Stimulated activated CD4-positive, alpha-beta T cell treated with anti-CD3 and anti-CD28 coated beads, Interleukin-15, amount 100 ng/mL, for 1 hour (primary cell): ENCODE measurements at places on chromosomes 2 and 18.

DNA sequence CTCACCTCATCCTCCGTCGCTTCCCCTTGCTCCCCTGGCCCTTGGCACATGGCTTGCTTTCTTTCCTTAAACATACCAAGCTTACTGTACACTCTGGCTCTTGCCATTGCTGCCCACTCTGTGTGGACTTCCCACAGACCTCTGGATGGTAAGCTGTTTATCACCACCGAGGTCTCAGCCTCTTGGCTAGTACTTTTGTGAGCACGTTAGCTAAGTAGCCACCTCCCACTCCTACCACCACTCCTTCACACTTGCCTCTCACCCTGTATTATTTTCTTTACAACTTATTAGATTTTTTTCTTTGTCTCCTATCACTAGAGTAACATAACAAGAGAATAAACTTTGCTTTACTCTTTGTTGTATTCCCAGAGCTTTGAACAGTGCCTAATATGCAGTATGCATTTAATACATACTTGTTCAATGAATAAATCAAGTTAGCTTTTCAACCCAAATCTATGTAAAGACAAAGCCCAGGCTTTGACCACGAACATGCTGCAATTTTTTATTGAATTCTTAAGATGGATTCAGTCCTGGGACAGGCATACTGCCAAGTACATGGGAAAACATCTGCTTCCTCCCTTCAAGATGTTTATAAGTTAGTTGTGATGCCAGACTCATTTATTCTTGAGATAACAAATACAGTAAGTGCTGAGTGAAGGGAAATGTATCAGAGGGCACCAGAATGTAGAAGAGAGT, 25.0 kb upstream of the MSGN1 start:
- DNase-seq, result no peak

DNA sequence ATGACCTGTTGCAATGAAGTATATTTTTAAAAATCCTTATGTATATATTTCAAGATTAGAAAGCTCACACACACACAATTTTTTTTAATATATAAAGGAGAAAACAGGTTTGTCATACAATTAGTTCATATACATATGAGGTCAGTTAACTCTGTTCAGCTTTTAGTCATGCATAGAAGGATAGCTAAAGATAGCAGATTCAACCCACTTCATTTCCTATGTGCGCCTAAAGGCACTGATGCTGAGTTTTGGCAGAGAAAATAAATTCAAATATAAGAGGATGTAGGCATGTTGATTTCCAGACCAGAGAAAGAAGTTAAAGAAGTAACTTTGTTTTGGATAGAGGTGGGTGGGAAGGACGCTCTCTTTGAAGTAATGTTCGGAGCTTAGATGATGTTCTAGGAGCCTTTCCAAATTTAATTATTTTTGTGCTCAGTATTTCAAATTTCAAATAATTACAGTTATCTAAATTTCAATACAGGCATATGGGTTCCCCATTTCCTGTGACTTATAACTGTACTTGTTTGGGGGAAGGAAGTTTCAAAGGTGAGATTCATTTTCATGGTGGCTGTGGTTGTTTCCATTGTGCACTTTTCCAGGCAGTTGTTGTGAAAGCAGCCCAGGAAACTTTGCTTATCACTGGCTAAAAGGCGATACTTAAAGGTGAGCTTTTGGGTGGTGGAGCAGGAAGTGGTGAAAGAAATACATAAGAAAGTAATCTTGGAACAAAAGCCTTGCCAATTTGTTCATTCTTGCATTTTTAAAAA, 523.4 kb upstream of the FANCL start:
- DNase-seq, result no peak

- DNase-seq, result no peak
Measured at GRCh38 chr18:7755753-7756475, 188.8 kb downstream of the PTPRM start.

- no peak for DNase-seq
Measured at GRCh38 chr18:5543036-5543680, 639 bp downstream of the EPB41L3 start.

DNA sequence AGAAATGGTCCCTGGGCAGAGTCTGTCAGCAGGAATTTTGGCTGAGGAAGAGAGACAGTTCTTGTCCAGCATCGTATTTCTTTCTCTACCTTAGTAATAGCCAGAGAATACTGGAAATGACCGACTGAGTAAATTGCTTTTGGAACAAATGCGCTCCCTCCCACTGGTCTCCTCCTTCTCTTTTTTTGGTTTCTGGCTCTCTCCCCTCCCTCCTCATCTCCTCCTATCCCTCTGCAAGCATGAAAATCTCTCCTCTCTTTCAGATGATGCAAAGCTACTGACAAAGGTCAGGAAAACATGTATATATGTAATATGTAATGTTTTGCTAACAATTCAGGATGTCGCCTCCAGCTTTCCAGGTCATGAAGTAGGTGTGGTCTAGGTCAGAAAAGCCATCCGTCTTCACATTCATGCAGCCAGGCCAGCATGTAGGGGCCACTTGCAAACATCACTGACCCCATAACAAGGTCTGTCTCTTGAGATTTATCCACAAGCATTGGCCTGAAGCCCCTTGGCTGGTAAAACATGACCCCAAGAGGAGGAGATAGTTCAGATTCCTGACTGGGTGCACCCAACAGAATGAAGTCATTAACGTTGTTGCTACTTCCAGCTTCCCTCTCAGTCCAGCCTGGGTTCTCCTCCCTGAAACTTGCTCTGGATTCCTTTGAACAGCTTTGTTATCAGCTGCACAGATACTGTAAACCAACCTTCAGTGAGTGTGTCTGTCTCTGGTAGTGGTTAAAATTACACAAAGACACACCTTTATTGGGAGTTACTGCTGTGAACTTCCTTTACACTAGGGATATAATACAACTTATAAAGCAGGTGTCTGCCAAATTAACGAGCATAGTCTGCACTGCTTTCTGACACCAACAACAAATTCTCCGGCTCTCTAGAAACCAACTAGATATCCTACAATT, 864.4 kb upstream of the KLHL29 start:
- DNase-seq, result no peak

GRCh38 chr18:47254341-47254939, 3.0 kb upstream of the SKOR2 start:
- DNase-seq, result no peak

DNA sequence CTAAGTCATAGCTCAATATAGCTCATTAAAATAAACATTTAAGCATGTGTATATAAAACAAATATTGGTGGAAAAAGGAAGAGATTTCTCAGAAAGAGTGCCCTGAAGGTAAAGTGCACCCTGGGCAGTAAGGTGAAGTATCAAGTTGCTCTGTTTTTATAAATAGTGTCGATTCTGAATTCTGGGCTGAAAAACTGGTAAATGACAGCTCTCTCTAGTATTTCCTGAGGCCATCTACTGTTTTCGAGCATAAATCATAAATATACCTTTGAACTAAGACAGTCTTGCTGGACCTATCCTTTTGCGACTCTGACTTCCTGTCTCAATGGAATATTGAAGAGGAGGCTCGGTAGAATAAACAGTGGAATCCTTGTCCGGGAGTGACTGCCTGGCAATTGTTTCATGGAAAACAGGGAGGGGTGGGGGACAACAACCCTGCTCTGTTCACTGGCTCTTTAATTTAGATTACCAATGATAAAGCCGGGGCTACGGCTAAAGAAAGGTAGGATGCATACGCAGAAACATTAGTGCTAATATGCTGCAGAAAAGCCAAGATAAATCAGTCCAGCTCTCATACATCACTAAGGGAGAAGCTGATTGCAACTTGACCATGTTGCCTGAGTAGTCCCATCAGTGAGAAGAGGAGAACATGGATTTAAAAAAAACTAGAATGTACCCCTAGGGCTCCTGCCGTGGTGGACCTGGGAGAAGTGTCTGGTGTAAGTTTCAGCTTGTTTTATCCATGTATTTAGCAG, 124.1 kb downstream of the RAPGEF4 start:
- no peak for DNase-seq

- DNase-seq, result no peak
Measured at GRCh38 chr18:446941-447560, 53.5 kb downstream of the COLEC12 start.

DNA sequence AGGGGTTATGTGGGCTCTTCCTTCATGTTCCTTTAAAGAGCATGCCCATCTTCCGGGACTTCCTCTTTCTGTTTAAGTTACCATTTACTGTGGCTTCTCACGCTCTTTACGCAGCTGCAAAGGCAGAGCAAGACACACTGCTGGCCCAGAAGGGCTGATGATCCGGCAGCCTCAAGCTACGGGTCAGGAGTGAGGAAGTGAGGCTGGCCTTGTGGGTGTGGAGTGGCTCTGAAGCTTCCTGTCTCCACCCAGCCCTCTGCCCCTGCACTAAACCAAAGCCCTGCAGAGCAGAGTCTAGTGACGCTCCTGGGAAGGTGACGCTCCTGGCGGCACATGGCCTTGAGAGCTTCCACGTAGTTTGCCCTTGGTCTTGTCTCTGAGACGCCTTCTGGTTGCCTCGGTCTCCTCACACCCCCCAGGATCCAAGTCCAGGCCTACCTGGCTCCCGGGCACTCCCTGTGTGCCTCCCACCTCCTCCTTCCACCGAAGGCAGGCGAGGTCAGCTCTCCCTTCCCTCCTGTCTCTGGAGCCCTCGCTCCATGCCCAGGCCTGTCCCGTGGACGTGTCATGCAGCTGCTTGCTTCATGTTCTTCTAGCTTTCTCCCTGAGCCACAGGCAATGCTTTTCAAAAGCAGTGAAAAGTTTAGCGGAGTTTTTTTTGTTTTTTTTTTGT, 50.3 kb downstream of the ARL4C start:
- peak; percentile 64 for DNase-seq

GRCh38 chr2:12641441-12641840, 75.3 kb upstream of the TRIB2 start:
- DNase-seq, result no peak

- no peak for DNase-seq
Measured at GRCh38 chr18:31533236-31533635, 35.3 kb downstream of the DSG2 start.

GRCh38 chr2:226185616-226186211, 613.9 kb downstream of the IRS1 start:
- no peak for DNase-seq

DNA sequence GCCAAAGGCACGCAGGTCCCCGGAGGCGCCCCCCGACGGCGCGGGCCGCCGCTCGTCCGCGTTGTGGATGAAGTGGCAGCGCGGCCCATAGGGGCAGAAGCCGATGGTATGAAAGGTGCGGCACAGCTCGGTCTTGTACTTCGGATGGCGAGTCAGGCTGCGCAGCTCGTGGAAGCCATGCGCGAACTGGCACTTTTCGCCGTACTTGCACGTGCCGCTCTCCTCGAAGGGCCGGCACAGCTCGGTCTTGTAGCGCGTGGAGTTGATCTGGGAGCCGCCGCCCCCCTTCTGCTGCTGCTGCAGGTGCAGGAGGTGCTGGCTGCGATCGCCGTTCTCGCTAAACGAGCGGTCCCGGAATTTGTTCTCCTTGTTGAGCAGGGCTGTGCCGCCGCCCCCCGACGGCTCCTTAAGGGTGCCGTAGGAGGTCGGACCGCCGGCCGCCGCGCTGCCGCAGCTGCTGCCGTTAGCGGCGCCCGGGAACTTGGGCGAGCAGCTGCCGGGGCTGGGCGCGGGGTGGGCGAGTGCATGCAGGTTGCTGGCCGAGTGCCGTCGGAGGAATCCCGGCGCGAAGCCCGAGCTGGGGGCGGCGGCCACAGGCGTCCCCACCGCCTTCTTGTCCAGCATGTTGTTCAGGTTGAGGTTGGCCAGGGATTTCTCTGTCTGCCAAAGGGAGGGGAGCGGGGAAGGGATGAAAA, 1.2 kb downstream of the ZFP36L2 start:
- DNase-seq, result peak; percentile 49

DNA sequence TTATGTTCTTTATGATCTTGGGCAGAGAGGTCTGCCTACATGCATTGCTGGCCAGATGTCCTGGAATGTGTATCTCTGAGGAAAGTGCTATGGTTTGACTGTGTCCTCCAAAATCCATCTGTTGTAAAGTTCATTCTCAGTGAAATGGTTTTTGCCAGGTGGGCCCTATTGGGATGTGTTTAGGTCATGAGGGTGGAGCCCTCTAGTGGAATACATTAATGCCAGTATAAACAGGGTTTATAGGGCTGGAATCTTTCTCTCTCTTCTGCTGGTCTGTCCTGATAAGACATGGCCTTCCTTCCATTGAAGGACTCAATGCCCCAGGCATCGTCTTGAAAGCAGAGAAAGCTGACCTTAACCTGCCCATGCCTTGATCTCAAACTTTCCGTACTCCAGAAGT, 258.5 kb downstream of the RPIA start:
- DNase-seq, result no peak

DNA sequence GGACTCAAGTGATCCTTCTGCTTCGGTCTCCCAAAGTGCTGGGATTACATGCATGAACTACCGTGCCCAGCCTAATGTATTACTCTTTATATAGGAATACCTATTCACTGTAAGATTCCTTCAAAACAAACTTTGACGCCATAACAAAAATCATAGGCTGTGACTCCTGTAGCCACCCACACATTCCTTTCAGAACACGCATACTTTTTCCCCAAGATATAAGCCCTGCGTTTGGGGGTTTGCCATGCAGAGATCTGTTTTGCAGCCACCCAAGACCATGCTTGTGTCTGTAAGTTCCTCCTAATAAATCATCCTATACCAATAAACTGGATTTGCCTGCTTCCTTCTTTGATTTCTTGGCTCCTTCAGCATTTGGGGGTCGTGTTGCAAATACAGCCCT, 46.0 kb upstream of the STON1 start:
- no peak for DNase-seq

DNA sequence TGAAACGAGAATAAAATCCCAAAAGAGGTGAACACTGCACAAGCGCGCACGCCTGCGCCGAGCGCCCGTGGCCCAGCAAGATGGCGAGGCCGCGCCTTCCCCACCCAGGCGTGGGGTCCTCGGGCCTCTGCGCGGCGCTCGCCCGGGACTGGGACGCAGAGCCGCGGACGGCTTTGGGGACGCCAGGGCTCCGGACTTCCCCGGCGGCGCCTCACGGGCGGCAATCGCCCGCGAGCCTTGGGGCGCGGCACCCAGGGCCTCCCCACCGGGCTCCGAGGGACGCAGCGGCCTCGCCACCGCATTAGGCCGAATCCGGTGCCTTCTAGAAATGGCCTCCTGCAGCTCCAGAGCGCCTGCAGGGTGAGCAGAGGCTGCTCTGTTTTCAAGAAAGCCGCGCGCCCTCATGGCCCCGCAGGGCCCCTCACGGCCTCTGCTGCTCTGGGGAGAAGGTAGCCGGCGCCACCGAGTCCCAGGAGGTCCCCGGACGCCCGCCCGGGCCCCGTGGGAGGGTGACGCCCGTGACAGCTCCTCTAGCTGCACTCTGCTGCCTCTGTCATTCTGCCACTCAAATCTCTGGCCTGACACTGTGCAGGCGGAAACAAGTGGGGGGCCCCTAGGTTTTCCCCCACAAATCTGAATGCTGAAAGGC, 35.9 kb upstream of the POMC start:
- no peak for DNase-seq

- no peak for DNase-seq
Measured at GRCh38 chr2:238911376-238912227, 63.7 kb downstream of the TWIST2 start.

GRCh38 chr18:36066686-36067054, 689 bp downstream of the RPRD1A start:
- DNase-seq, result no peak
